ENCODE measurements at places on chromosomes 3 and 15.

DNA sequence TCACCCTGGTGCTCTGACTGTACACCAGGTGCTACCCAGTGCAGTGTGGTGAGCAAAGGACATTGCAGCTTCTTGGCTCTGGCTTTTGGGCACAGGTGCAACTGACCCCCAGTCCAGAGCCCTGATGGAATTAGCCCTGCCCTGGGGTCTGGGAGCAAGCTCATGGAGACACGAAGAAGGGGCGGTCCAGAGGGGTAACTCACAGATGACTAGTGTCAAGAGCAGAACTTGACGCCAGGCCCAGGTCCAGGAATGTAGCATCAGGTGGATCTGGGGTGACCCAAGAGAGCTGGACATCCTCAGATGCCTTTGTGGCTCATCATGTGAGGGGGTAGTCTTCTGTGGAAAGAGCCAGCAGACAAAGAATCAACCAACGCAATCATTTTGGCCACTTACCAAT lies 88.9 kb downstream of the ASB7 start:
- no peak for DNase-seq

DNA sequence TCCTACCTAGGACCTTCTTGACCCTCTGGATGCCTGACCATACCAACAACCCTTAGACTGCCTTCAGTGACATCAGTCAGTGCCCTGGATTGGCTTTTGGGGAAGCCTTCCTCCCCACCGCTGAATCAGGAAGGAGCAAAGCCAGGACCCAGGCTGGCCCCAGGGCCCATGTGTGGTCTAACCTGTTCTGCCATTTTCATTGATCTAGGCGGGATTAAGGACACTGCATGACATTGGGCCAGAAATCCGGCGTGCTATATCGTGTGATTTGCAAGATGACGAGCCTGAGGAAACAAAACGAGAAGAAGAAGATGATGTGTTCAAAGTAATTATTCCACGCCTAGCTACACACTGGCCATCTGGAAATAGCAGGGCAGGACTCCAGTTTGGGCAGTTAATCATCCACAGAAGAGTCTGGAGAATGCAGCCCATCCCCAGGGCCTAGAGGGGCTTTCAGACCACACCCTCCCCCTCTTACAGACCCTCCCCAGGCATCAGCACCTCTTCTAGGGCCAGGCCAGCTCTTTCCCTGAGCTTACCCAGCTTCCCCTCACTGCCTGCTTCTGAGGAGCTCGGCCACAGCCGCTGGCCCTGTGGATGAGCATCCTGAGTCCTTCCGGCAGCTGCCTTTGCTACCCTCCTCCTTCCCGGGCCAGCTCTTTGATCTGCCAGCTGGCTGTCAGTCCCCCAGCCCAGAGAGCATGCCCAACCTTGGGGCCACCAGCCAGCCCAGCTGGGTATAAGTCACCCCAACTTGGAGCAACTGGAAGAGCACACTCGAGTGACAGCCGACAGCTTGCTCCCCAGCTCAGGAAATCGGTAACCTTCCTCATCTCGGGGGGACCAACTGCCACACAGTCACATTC lies 45.9 kb downstream of the CHDH start:
- no peak for DNase-seq

GRCh38 chr3:49940667-49941249 lies 808 bp downstream of the RBM6 start:
- no peak for DNase-seq

DNA sequence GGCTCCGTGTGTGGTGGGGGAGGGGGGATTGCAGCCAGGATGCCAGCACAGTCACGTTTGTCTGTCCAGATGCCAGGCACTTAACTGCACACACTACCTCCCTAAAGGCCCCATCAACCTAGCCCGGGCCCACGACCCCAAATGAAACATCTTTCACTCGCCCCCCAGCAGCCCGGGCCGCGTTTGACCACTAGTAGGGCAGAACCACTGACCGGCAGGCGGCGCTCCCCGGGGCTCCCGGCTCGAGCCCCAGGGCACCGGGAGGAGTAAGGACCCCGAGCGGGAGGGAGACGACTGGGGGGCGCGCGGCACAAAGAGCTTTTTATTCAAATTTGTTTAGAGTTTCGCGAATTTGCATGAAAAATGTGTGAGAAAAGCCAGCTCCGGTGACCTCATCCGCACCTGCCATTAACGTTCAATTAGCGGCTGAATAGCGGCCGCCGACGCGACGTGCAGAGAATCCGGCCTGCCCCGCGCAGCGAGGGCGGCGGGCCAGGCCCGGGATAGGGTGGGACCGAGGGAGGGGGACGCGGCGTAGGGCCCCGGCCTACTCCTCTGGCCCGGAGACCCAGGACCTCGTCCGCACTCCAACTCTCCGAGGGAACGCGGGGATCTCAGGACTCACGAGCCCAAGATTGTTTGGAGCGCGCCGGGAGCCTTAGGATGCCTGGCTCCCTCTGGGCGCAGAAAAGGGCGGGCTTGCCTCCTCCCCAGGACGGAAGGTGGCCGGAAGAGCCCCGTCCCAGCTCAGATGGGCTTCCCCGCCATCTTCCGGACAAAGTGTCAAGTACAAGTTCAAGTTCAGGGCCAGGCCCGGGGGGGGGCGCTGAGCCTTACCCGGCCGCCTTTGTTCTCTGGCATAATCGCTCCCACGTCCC lies 64.9 kb upstream of the POLG start:
- peak; percentile 17 for DNase-seq

DNA sequence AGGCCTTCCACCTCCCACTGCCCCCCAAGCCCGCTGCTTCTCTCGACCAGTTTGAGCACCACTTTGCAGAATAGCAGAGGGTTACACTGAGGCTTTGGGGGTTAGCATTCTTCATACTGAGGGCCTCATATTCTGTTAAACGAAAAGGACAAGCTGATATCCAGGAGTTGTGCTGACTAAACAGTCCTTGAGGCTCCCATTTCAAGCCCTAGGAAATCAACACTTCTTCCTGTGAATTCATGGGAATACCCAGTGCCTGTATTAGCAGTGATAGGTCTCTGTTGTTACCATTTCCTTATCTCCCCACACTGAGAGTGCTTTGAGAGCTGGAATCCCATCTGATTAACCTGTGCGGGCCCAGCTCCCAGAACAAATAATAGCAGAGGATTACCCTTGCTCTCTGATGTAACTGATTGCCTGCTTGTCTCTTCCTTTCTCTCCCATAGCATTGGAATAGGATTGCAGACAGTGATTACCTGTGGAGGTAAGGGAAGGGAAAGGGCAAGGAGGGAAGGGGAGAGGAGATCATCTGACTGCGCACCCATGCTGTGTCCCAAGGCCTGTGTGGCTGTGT lies 930 bp downstream of the FBXW12 start:
- no peak for DNase-seq

DNA sequence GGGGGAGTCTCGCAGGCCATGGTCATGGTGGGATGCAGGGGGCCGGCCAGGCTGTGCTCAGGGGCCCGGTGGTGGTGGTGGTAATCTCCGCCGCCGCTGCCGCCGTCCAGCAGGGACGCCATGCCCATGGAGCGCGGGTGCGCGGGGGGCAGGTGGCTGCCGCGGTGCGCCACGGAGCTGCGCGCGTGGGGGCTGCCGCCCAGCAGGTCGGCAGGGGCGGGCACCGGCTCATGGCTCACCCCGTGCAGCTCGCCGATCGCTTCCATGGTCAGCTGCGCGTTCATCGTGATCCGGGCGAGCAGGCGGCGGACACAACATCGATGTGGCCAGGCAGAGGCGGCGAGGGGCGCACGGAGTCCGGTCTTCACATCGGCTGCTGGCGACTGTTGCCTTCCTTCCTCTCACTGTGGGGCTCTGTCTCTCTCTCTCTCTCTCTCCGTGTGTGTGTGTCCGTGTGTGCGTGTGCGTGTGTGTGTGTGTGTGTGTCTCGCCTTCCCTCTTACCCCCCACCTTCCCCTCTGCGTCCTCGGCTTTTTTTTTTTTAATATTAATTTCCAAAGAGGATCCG lies 451 bp downstream of the ONECUT1 start:
- no peak for DNase-seq

- peak; percentile 8 for DNase-seq
Observed at GRCh38 chr15:85289677-85290365, 90.6 kb upstream of the AKAP13 start.

GRCh38 chr15:91319371-91320059 lies 219.5 kb downstream of the SV2B start:
- no peak for DNase-seq

DNA sequence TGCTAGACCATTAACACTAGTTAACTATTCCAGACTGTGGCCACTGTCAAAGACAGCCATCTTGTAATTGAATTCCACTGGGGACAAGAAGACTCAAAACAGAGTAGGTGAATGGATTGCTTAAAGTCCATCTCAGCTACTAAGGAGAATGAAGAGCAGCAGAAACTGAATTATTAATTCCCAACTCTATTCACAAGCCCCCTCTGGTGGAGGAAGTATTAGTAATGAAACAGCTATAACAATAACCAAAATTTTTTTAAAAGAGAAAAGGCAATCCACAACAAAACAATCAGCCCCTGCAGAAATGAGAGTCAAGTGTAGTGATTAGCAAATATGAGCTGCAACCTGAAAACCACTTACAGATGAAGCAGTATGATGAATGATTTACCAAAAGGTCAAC lies 302.8 kb downstream of the FHIT start:
- no peak for DNase-seq

- DNase-seq: peak; percentile 61
Observed at GRCh38 chr3:127455541-127456450, 134.7 kb downstream of the TPRA1 start.

DNA sequence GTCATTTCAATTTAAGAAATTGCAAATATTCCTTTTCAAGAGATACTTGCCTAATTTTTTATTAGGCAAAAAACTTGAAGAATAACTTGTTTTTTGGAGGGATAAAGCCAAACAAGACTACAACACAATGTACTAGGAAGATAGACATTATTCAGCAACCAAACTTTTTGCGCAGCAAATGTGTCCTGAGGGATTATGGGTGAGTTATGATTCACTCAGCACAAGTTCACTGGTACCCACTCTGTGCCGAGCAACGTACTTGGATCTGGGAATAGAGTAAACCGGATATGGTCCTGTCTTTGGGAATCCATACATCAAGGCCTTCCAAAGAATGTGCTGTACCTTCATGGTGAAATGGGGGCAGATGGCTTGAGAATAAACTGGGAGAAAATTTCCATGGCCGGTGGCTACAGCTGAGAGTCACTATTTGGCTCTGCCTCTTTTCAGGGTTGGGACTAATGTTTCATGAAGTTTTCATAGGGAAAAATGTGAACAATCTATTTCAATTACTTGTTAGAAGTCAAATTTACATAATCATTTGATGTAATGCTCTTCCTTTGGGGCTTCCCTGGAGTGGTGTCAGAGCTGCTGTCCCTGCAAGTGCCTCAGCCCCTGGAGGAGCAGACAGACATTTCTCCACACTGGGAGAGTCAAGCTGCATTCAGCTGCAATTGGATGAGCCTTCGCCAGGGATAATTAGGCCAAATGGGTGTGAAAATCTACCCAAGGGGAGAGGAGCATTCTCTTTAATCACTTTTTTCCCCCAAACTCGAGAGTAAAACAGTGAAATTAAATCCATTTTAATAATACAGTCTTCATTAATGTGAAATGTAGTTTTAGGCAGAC lies 315.2 kb downstream of the CLSTN2 start:
- DNase-seq: no peak

- DNase-seq: no peak
Observed at GRCh38 chr15:60683156-60683555, 204.2 kb upstream of the ICE2 start.

- DNase-seq: no peak
Observed at GRCh38 chr3:56290374-56290773, 177.9 kb downstream of the ERC2 start.

DNA sequence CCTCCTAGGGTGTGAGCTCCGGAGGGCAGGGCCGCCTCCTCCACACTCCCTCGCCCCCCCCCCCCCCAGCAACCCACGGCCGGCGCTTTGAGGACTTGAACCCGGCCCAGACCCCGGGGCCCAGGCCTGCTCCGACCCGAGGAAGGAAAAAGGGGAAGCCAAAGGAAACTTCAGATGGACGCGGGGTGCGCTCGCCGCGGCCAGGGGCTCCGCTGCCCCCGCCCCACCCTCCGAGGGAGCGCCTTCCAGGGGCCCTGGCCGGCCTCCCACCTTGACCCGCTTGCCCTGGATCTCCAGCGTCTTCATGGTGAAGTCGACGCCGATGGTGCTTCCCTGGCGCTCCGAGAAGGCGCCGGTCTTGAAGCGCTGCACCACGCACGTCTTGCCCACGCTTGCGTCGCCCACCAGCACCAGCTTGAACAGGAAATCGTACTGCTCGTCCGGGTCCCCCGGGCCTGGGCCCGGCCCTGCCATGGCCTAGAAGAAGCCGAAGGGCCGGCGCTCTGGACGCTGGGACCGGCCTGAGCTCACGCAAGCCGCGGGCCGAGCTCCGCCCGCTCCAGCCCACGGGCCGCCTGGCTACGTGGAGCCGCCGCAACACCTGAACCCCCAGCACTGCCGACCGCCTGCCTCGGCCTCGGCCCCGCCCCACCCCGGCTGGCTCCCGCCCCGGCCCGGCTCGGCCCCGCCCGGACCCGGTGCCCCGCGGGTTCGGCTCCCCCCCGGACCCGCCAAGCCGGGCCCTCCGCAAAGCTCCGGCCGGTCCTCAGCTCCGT lies 400 bp downstream of the RAB43 start:
- DNase-seq: no peak

DNA sequence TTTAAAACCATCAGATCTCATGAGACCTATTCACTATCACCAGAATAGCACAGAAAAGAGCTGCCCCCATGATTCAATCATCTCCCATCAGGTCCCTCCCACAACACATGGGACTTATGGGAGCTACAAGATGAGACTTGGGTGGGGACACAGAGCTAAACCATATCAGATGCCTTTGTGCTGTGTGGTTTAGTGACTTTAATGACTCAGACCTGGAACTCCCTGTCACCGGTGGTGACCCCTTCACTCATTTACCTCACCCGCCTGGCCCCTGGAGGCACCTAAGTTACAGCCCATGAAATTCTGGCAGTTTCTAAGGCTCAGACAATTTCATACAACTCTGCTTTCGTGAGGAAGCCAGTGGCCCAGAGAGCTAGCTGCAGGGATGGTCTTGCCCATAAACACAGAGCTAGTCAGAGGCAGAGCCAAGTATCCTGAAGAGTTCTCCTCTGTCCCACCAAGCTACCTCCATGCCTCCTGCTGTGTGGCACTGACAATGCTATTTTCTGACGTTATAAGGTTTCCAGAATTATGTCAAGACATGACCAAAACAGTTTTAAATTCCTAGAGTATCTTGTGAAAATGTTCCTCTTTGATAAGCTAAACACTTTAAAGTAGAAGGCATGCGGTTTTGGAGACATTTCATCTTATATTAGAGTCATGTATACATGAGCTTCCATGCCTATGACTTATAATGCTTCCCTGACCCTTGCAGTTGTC lies 231.1 kb upstream of the IL12A start:
- no peak for DNase-seq
